CD4-positive, alpha-beta T cell treated with Interleukin-17A for 1 hour (primary cell): ENCODE measurements at places on chromosomes 1 and 21.
A peak's percentile ranks its signal among the peaks of the same experiment; 100 is the strongest.

- DNase-seq: no peak
Observed at GRCh38 chr1:159935719-159936272, 9.6 kb downstream of the IGSF9 start.

- DNase-seq: no peak
Observed at GRCh38 chr1:87149241-87150041, 179.2 kb upstream of the LMO4 start.

- DNase-seq: no peak
Observed at GRCh38 chr1:165355139-165355976, 1.2 kb downstream of the LMX1A start.

- DNase-seq: no peak
Observed at GRCh38 chr1:8016895-8017241, 9.2 kb downstream of the ERRFI1 start.

DNA sequence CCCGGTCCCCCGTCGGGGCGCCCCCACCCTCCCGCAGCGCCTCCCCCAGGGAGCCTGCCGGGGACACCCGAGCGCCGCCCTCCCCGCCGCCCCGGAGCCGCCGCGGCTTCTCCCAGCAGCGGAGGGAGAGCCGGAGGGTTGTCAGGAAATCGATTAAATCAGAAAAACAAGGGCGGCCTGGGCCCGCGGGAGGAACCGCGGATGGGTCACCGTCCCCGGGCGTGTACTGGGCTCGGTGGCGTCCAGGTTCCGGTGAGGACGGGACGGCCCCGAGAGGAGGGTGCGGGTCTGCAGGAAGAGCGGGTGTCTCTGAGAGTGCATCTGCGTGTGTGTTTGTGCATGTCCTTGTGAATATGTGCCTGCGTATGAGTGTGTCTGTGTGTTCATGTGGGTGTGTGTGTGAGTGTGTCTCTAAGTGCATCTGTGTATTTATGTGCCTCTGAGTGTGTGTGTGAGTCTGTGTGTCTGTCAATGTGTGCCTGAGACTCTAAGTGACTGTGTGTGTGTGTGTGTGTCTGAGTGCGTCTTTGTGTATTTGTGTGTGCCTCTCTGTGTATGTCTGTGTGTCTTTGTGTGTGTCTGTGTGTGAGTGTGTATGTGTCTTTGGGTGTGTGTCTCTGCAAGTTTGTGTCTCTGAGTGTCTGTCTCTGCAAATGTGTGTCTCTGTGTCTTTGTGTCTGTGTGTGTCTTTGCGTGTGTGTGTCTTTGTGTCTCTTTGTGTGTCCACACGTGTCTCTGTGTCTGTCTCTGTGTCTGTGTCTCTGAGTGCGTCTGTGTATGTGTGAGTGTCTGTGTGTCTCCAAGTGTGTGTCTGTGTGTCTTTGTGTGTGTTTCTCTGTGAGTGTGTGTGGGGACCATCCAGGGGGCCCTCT lies 1.1 kb downstream of the SPSB1 start:
- DNase-seq: peak; percentile 45
